ENCODE measurements at places on chromosomes 6 and 20.

- no peak for DNase-seq
Observed at GRCh38 chr6:37600312-37600916, 97.3 kb downstream of the MDGA1 start.

- DNase-seq, result no peak
Observed at GRCh38 chr6:143232849-143233248, 172.2 kb downstream of the AIG1 start.

DNA sequence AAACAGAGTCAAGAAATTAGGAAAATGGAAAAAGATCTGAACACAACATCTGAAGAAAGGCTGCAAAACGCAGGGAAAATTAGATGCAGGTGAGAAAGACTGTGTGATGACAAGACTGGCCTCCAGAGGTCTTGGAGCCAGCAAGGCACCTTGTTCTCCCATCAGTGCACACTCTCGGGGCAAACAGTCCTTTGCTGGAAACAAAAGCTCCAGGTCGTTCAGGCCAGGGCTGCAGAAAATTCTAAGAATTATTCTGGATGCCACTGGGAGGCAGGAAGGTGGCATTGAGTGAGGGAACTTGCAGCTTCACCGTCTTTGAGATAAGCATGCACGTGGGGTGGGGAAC, 219.9 kb upstream of the SSTR4 start:
- DNase-seq, result no peak

- DNase-seq, result no peak
Observed at GRCh38 chr6:77561768-77562314, 91.0 kb upstream of the MEI4 start.

- no peak for DNase-seq
Observed at GRCh38 chr20:8624616-8625015, 444.3 kb upstream of the PLCB4 start.

DNA sequence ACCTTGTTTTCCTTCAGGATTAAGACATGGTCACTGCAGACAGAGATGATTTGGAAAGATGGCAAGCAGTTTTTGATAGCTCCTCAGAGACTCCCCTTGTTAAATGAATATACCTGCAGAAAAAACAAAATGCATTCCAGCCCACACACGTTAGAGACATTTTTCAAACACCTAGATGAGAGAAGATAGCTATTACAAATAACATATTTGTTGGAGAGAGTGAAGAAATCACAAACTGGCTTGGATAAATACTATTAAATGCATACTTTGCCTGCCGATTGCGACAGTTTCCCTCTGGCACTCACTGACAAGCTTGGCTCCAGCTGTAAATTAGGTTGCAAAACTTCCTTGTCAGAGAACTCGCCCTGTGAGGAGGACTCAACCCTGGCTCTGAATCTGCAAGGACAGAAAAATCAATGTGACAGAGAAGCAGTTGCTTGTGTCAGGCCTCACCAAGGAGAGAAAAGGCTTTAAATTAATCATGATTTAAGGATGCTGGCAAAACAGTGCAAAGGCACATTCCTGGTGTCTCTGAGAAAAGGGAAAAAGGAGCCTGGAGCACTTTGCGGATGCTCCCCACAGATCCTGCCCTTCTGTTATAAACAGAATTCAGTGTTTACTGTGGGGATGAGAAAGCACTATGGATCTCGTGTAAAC, 423.7 kb upstream of the MARCKS start:
- DNase-seq, result no peak

GRCh38 chr6:63734923-63735322, 99.3 kb downstream of the PHF3 start:
- DNase-seq, result no peak

DNA sequence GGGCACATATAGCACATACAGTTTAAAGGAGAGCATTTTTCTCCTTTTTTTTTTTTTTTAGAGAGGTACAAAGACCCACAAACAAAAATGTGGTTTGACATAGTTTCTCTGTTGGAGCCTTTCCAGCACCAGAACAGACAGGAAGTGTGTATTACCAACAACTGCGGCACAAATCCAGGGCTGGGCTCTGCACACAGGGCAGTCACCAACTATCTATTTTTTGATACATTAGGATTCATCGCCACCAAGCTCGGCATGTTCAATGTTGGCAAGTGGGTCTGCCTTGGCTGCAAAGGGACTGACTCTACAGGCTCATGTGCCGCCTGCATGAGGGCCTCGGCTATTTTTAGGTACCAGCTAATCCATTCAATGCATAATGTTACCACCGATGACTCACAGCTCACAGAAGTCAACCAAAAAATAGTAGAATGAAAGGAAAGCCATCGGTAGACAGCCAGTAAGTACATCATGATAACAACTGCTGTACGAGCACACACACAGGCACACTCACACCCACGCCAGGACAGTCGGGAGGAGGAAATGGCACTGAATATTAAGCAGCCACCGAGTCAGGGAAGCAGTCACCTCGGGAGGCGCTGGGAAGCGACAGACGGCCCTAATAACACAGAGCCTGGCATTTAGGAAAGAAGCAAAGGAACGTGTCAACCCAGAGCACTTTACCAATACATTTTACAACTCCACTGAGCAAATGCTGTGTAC, 81.6 kb downstream of the GMPR start:
- DNase-seq, result peak; percentile 39

DNA sequence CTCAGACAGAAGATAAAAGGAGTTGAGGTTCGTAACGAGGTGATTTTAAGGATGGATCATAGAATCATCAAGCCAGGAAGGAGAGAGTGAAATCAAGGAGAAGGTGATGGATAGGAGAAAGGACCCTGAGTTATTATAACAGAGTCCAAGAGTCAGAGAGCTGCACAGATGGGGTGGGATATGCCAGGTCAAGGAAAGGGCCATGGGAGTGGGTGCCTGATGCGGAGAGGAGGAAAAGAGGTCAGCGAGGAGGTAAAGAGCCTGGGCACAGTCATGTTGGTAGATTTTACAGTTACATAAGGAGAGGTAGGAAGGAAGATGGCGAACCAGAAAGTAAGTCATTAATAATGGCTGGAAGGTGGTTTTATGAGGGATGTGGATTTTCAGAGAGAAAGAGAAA, 114.9 kb downstream of the LAMA2 start:
- DNase-seq, result no peak

- no peak for DNase-seq
Observed at GRCh38 chr6:4822476-4822875, 46.3 kb downstream of the CDYL start.

GRCh38 chr20:58225452-58226200, 2.8 kb downstream of the ANKRD60 start:
- DNase-seq, result no peak

GRCh38 chr6:138868181-138868580, 72.3 kb downstream of the ECT2L start:
- no peak for DNase-seq

DNA sequence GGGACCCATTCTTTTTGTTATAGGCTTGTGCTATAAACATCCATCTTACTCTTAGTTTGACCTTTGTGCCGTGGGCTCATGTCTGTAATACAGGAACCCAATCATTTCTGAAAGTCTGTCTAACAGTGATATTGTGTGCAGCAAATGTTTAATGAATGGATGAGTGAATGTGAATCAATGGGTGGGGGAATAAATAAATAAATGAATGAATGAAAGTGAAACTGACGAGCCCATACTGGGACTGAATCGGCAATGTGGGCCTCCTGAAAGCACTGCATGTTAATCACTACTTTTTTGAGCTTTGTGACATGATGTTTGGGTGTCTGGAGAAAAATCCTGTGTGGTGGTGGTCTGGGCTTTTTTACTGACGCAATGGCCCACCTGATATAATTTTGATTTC, 175.0 kb downstream of the GMPR start:
- DNase-seq, result no peak

- no peak for DNase-seq
Observed at GRCh38 chr20:49850463-49851230, 38.0 kb downstream of the SLC9A8 start.

DNA sequence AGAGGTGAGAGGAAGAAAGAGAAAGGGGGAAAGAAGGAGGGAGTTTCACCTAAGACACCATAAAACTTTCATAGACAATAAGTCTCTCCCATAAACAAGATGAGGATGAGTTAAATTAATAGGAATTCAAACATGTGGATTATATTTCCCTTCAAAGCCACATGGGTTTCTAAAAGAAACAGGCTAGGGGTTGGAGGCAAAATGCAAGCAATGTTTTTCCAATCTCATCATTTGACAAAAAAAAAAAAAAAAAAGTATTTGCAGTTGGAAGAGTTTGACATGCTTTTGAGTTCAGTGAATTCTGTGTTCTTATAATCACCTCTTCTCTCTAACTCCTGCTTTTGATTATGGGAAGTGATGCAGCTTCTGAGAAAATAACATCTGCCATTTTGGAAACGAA, 286.5 kb upstream of the PRND start:
- DNase-seq, result no peak

- no peak for DNase-seq
Observed at GRCh38 chr6:40825102-40825501, 213.9 kb downstream of the UNC5CL start.

- no peak for DNase-seq
Observed at GRCh38 chr6:109840796-109841195, 137.3 kb upstream of the GPR6 start.

DNA sequence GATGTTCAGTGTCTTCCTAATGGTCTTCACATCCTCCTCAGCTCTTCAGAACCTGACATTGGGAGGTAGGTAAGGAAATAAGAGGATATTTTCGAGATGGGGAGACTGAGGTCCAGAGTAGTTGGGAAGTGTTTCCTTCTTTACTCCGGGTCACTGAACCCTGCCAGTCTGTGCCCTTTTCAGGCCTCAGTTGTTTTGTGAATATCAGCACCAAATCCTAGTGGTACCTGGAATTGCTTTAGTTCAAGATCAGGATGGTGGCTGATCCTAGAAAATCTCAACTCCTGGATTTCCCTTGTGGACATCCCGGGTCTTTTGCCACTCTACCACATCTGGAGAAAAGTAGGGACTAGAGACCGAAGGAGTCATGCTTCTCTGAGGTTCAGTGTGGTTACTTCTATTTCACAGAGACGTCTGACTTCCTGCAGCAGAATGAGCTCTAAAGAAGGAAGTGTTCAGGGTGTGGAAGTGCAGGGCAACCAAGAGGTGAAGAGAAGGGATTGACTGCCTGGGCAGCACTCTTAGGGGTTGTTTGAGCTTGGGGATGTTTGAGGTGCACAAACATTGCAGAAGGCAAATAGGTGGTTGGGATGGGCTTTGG, 995 bp downstream of the STK4 start:
- no peak for DNase-seq

DNA sequence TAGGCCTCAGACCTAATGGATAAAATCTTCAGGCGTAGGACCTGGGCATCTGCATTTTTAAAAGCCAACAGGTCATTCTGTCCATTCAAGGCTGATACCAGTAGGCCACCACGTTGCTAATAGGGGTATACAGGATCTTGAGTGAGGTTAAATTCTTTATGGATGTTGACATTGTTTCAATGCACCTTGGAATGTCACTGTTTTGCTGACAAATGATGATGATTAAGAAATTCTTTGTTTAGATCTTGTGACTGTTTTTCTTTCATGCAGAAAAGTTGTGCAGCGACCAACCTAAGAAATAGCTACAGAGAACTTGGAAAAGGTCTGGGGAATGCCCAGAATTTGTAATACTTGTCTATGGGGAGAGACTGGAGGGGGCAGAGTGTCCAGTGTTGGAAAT, 101.1 kb upstream of the CLDN20 start:
- no peak for DNase-seq

GRCh38 chr6:422433-423054, 31.0 kb downstream of the IRF4 start:
- DNase-seq, result no peak

GRCh38 chr20:57996936-57997890, 231.2 kb downstream of the ANKRD60 start:
- DNase-seq, result no peak

- DNase-seq, result peak; percentile 33
Observed at GRCh38 chr6:152309648-152310047, 327.5 kb downstream of the SYNE1 start.

DNA sequence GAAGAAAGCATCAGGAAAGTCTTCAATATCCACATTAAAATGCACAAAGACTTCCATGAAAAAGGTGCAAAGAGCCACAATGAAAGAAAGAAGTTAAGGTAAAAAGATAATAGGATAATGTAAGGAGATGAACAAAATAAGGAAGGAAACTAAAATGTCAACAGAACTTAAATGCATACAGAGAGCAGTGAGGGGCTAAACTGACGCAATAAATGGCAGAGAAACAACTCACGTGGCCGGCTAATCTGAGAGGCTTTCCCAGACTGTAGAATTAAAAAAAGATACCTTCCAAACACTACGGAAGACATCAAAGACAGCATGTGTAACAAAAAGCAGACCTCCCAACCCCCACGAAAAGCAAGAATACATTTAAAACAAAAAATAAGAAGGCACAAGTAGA, 73.7 kb downstream of the GMDS start:
- DNase-seq, result no peak

DNA sequence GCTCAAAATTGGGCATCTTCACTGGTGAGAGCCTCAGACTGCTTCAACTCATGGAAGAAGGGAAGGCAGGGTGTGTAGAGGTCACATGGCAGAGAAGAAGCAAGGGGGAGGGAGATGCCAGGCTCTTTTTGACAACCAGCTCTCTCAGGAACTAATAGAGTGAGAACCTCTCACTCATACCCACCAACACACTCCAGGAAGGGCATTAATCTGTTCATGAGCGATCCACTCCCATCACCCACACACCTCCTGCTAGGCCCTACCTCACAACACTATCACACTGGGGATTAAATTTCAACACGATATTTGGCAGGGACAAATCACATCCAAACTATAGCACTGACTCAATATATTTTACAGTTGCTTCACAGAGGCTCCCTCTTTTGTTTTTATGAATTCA, 2.0 kb downstream of the MSH5 start:
- DNase-seq, result no peak

GRCh38 chr20:41138475-41139226, 1.3 kb downstream of the PLCG1 start:
- DNase-seq, result peak; percentile 31

DNA sequence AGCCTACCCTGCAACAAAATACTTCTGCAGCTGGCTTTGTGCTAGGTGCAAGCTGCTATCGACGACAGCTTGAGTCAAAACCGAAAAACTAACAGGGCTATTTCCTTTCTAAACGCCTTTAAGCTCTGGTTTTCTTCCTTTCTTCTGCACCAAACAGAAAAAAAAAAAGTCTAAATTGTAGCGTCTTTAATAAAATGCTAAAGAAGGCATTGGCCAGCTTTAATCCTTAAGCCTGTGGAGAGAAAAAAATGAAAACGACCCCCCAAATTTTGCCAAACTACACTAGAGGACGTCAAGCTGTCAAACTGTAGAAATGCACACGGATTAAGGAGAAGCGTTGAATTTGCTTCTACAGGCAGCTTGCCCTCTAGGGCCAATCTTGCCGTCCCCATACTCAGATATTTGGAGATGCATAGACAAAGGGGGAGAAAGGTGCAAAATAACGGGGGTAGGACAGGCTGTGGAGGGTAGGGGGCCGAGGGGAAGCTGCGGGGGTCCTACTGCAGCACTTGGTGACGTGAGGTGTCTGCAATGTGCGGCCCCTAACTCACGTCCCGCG, 1.4 kb upstream of the NRN1 start:
- DNase-seq, result no peak

DNA sequence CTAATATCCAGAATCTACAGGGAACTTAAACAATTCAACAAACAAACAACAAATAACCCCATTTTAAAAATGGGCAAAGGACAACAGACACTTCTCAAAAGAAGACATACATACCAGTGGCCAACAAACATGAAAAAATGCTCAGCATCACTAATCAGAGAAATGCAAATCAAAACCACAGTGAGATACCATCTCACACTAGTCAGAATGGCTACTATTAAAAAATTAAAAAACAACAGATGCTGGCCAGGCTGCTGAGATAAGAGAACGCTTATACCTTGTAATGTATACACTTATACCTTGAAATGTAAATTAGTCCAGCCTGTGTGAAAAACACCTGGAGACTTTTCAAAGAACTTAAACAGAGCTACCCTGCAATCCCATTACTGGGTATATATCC, 166.8 kb downstream of the IBTK start:
- DNase-seq, result no peak

All from stimulated activated CD8-positive, alpha-beta memory T cell treated with anti-CD3 and anti-CD28 coated beads, Interleukin-2, amount 100 ng/mL, for 1 hour (primary cell).